CD8-positive, alpha-beta memory T cell (primary cell): ENCODE measurements at places on chromosomes 16 and 17. TPM values are rescaled to one million over a fixed set of nuclear protein-coding genes. Genes with fewer than 3 reads are reported as not detected.
A peak's percentile ranks its signal among the peaks of the same experiment; 100 is the strongest.

GRCh38 chr16:86598607-86599565 lies 20.5 kb downstream of the FOXL1 start:
- no peaks in the 10 kb centered on the region for H3K27me3 ChIP-seq
- H3K36me3 ChIP-seq: no peaks in the 10 kb centered on the region
- DNase-seq: no peak
- no peak overlapping the region for H3K27ac ChIP-seq
- no peaks in the 10 kb centered on the region for H3K4me1 ChIP-seq

Gene NUDT21
- total RNA-seq: 359 TPM

GRCh38 chr17:5770441-5771270 lies 186.3 kb upstream of the NLRP1 start:
- no peaks in the 10 kb centered on the region for H3K4me1 ChIP-seq
- no peak for DNase-seq
- no peak overlapping the region for H3K27ac ChIP-seq
- no peak overlapping the region for H3K4me3 ChIP-seq
- H3K27me3 ChIP-seq: no peaks in the 10 kb centered on the region
- H3K36me3 ChIP-seq: no peaks in the 10 kb centered on the region

DNA sequence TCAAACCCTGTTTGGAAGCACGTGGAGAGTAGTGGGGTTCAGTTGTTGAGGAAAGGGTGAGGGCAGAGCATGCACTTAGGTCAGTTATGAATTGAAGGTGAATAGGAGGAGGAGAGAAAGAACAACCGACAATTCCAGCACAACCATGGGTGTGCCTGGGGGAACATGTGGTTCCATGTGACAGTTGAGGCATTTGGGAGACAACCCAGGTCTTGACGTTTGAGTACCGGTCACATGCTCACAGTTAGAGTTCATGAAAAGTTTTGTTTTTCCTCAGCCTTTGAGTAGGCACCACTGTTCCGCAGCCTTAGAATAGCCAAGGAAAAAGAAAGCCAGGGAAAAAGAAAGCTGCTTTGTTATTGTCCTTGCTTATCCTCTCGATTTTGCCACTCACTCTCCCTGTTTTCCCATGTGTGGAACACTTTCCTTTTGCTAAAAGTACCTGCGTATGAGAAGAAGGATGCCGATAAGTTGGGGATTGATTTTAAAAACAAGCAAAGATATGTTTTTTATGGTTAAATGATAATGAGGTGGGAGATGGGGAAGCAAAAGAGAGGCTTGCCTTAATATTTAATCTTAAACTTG lies 25.6 kb upstream of the ABCC11 start:
- H3K27me3 ChIP-seq: no peaks in the 10 kb centered on the region
- no peak for DNase-seq
- H3K4me3 ChIP-seq: no peak overlapping the region

DNA sequence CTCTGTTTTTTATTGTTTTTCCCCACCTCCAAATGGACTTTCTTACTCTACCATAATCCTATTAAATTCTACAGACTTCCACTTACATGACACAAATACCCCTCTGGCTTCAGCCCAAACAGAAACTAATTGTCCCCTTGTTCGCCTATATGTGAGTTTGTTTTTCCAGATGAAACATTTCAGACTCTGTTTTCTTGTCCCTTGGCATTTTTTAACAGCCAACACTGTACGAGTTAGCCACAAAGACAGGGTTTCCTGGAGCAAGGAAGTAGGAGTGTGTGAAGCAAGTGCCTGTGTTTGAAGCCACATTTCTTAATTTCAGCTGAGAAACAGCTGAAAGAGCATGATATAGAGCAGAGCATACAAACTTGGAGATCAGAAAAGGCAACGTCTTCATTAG lies 382.2 kb upstream of the CDH5 start:
- no peak overlapping the region for H3K4me3 ChIP-seq
- H3K27me3 ChIP-seq: no peaks in the 10 kb centered on the region
- no peak for DNase-seq

DNA sequence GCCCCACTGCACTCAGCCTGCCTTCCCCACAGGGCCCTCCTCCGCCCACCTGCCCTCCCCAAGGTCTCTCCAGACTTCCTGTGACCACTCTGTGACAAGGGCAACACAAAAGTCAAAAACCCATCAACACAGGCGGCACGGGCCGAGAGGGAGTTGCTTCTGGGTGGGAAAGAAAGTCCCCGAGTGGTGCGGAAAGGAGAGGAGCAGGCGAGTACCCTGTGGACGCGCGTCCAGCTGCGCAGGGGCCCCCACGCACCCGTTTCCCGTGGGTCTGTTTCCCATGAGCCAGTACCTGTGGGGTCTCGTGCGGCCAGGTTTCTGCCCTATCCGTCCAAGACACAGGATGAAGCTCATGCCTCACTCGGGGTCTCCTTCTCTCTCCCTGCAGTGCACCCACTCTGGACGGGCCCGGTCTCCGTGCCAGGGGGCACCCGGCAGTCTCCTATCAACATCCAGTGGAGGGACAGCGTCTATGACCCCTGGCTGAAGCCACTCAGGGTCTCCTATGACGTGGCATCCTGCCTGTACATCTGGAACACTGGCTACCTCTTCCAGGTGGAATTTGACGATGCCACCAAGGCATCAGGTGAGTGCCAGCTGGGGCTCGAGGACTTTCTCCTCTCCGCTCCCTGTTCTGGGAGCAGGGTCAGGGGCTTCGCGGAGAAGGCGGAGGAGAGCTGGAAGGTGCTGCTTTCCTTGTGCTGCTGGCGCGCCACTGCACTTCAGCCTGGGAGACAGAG lies 12.2 kb downstream of the CD2BP2 start:
- no peaks in the 10 kb centered on the region for H3K36me3 ChIP-seq
- no peak overlapping the region for H3K4me3 ChIP-seq
- DNase-seq: no peak
- no peak overlapping the region for H3K27ac ChIP-seq

DNA sequence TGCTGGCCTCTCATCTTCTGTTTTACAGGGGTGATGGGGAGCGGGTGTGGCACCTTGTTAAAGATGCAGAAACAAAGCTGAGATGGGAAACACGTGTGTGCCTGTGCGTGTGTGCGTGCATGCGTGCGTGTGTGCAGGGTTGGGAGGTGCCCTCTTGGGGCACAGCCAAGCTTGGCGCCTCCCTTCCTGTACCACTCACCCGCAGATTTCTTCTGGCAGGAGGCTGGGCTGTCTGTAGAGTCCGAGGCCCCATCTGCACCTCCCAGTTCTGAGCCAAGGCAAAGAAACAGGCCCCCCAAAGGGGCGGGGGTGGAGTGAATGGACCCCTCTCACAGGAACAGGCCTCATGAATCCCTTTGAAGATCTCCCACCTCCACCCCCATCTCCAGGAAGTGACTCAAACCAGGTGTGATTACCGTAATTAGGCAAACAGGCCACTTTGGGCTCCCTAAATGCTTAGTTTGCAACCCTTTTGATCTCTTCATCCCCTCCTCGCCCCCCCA lies 20.9 kb downstream of the TNS4 start:
- H3K36me3 ChIP-seq: no peaks in the 10 kb centered on the region
- peak overlapping the region; percentile 67 for H3K27ac ChIP-seq
- no peak overlapping the region for H3K4me3 ChIP-seq
- H3K27me3 ChIP-seq: no peaks in the 10 kb centered on the region
- DNase-seq: peak; percentile 76
